Cortex of kidney (tissue), 1 donor: ENCODE measurements at places on chromosomes 3 and 15.

GRCh38 chr3:180421221-180421620 lies 180.7 kb upstream of the TTC14 start:
- no peak for DNase-seq

- no peak for DNase-seq
Measured at GRCh38 chr3:151769175-151769574, 35.4 kb downstream of the AADACL2 start.

GRCh38 chr3:194019398-194020165 lies 116.4 kb upstream of the HES1 start:
- no peak for DNase-seq

GRCh38 chr3:129021140-129021551 lies 20.0 kb downstream of the EFCC1 start:
- DNase-seq, result no peak

- no peak for DNase-seq
Measured at GRCh38 chr3:181637056-181637455, 74.7 kb upstream of the SOX2 start.

DNA sequence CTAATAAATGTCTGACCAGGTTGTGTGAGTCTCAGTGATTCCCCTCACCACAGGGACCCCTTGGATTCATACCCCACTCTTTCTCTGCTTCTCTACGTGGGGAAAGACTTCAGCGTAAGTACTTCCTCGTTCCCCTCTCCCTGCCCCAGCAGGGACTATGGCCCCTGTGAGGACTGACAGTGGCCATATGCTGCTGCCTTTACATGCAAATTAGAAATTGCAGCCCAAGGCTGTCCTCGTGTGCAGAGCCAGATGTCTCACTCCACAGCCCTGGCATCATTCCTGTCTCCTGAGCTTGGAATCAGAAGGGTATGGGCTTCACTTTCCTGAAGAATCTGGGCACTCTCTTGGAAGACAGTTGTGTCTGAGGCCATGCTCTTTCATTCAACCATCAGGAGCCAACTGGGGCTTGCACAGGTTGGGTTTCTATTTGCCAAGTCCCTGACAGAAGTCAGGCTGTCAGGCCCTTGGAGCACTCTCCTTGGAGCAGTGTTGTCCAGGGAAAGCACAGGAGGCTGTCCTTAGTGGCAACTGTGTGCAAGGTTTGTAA lies 30.5 kb upstream of the IQCF2 start:
- DNase-seq, result no peak

- DNase-seq, result no peak
Measured at GRCh38 chr15:48285329-48286214, 45.7 kb upstream of the DUT start.

GRCh38 chr15:79779746-79780145 lies 117.1 kb downstream of the MTHFS start:
- no peak for DNase-seq

- DNase-seq, result no peak
Measured at GRCh38 chr3:156577736-156578135, 22.8 kb upstream of the SSR3 start.

DNA sequence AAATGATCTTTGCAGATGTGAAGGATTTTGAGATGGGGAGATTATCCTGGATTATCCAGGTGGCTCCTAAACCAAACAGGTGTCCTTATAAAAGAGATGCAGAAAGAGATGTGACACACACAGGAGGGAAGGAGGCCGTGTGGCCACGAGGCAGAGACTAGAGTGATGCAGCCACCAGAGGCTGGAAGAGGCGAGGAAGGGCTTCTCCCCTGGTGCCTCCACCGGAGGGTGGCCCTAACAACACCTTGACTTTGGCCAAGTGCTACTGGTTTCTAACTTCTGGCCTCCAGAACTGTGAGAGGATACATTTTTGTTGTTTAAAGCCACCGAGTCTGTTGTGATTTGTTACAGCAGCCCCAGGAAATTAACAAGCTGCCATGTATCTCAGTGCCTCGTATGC lies 127.1 kb downstream of the ASB7 start:
- no peak for DNase-seq

GRCh38 chr3:43361077-43361476 lies 74.7 kb downstream of the SNRK start:
- no peak for DNase-seq

GRCh38 chr3:23480329-23480714 lies 277.2 kb downstream of the UBE2E2 start:
- no peak for DNase-seq

DNA sequence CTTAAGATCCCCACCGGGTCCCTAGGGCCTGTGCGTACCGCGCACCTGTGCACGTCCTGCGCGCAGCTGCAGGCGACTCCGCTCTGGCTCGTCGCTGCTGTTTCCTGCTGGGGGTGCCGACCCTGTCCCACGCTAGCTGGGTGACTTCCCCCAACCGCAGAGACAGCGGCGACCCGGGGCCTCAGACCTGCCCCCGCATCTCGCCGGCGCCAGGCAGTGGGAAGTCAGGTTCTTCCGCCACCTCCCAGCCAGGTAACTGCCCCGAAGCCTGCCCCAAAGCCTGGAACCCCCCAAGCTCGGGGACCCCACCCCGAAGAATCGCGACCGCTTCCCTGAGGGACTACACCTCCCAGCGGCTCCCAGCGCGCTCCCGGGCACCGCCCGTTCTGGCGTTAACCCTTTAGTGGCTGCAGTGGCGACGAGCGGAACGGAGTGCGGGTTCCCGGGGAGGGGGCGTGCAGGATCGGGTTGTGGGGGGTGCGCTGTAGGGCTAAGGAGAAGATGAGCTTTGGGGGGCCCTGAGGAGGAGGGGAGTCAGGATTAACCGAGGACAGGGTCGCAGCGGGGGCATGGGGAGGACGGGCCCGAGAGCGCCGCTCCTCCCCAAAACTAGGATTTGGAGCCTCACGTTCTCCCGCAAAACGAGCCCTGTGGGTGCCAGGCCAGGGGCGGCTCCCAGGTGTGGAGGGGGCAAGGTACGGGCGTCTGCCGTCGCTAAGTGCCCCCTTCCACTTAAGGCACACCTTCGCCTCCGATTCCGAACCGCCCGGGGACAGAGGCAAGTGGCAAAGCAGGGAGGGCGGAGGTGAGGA lies 589 bp downstream of the NEIL1 start:
- no peak for DNase-seq

DNA sequence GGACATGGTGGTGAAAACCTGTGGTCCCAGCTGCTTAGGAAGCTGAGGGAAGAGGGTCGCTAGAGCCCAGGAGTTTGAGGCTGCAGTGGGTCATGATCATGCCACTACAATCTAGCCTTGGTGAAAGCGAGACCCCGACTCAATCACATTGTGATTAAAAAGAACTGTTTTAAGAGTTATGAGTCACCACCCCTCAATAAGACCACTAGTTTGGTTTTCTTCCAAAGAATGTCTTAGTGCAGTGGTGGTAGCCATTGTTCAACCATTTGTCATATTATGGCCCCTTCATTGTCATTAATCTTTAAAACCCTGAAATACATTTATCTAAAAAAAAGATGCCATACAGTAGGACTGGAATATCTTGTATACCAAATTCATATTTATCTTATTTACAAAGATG lies 48.8 kb downstream of the BLM start:
- DNase-seq, result no peak

DNA sequence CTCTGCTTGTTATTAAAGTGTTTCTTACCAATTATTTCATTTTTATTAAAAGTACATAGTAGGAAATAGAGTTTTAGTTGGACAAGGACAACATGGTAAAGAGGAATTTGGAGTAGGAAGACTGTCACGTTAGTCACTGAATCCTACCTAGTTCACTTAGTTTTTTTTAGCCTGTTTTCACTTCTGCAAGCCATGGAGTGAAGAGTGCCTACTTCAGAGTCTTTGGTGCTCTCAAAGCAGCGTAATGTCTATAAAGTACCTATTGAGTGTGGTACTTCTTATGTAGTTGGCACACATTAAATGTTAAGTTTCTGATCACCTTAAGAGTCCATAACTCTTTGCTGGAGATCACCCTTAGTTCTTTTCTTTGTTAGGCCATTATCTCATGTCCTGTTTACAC lies 78.7 kb downstream of the LPP start:
- DNase-seq, result no peak

DNA sequence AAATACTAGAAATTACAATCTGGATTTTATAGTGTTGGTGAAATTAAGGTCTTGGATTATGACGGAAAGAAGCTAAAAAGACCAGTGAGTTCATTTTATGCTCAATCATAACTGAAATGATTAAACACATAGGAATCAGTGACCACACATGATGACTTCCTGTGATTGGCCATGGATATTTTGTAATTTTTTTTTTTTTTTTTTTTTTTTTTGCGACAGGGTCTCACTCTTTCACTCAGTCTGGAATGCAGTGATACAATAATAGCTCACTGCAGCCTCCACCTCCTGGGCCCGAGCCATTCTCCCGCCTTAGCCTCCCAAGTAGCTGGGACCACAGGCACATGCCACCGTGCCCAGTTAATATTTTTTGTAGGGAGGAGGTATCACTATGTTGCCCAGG lies 47.4 kb downstream of the PAQR5 start:
- no peak for DNase-seq

DNA sequence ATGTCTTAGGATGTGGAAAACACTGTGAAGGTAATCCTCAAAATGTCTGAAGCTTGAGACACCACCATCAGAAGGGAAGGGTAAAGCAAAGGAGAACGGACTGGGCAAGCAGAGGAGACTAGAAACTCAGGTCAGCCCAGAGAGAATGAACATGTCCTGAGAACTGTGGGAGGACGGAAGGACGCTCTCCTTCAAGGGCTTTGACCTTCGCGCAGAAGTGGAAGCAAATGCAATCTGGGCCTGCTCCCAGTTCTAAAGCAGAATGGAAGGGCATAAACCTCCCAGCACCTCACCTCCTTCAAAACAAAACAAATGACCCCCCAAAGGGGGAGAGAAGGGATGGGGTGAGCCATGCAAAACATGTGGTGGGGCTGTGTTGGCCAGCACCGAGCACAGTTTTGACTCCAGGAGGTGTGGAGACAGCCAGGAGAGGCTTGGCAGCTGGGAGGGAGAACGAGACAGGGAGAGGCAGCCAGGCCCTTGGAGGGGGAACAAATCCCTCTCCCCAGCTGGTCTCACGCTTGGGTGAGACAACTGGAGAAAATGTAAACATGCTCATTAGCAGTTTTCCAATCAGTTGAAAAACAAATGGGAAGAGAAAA lies 222.4 kb upstream of the WNT5A start:
- no peak for DNase-seq

GRCh38 chr3:29333576-29333975 lies 52.7 kb downstream of the RBMS3 start:
- DNase-seq, result no peak

DNA sequence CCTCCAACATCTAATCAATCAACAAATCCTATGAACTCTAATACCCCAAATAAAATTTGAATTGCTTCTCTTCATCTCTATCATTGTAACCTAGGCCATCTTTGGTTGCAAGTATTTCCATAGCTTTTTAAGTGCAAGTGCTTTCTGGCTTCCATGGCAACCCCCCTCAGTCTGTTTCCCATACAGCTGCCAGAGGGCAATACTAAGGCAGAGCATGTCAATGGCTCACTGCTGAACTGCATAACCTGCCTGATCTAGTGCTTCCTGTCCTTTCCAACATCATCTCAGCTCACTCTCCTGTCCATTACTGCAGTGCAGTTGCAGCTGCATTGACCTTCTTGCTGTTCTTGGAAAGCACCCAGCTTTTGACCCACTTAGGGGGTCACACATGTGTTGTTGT lies 198.4 kb downstream of the WNT5A start:
- DNase-seq, result no peak

- no peak for DNase-seq
Measured at GRCh38 chr15:78968539-78969271, 23.9 kb upstream of the CTSH start.

DNA sequence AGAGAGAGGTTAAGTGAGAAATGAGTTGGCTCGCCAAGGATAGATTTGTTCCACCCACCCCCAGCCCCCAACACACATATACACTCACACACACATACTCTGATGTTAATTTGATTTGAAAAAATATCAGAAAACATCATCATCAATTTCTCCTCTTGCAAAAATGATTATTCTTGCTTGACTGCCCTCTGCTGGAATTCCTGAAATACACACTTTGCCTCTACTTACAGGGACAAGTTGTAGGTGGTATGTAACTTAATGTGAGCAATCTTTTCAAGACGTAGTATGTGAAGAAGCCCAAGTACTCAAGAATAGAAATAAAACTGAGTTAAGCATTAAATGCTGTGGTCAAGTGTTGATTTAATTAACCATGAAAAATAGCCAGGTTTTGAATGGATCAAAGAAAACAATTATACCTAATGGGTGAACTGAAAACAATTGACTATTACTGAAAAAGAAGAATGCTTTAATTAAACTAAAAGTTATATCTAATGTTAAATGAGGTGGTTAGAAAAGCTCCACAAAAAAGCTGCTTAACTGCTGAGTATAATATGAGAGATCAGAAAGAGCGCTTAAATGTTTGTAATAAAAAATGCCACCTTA lies 46.6 kb upstream of the MDFIC2 start:
- DNase-seq, result no peak

- no peak for DNase-seq
Measured at GRCh38 chr15:79015416-79015815, 70.6 kb upstream of the CTSH start.

GRCh38 chr3:146894406-146894805 lies 289.3 kb upstream of the PLSCR5 start:
- no peak for DNase-seq

DNA sequence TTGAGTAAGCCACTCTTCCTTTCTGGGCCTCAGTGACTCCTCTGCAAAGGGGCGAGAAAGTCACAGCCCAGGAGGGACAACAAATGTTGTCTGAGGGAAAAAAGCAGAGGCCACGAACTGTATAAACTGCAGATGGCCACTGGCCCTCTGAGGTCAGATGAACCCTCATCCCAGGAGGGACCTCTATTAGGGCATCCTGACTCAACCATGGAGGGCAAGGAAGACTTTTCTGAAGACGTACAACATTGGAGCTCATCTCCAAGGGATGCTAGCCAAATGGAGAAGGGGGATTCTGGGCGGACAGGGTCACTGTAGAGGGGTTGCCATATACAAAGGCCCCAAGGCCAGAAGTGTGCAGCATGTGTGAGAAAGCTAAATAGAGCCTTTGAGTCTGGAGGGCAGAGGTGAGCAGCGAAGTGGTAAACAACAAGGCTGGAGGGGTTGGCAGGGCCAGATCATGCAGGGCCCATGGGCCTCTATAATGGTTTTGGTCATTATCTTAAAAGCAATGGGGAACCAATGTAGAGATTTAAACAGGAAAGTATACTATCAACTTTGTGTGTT lies 16.7 kb downstream of the GRAMD2A start:
- no peak for DNase-seq

- no peak for DNase-seq
Measured at GRCh38 chr3:113079218-113079961, 88.6 kb downstream of the GTPBP8 start.

GRCh38 chr3:23760871-23761373 lies 44.8 kb upstream of the UBE2E1 start:
- DNase-seq, result no peak

- DNase-seq, result no peak
Measured at GRCh38 chr3:141055136-141055535, 4.0 kb downstream of the SPSB4 start.

GRCh38 chr15:70376031-70376928 lies 278.6 kb upstream of the TLE3 start:
- no peak for DNase-seq

DNA sequence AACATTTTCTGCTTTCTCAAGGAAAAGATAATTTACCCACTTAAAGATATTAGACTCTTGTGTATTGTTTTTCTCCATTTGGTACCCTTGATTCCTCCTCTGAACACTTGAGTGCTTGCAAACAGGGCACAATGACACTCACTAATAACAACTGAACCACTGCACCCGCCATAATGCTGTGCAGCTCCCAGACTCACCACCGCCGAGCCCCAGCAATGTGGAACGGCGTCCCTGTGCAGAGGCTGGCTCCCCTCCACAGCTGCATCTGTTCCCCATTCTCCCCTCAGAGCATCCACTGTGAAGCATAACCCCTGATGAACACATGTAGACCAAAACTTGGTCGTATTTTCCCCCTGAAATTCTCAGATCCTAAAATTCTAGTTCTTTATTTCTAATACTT lies 276.2 kb upstream of the PLSCR5 start:
- no peak for DNase-seq
